ENCODE measurements at places on chromosomes 5 and 9.

DNA sequence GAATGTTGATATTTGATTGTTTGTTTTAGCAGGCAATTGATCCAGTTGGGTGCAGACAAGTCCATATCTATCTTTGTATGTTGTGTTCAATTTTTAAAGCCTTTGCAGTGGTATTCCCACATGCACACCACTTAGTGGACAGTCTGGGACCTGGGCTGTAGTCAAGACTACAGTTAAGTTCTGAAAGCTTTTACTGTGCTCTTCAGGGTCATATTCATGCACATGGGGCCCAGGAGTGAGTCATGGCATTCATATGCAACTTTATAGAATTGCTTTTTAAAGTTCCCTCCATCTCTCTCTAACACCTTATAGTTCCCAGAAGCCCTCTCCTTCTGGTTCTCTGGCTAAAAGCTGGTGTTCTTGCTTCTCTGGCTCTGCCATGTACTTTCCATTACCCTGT lies 228.2 kb upstream of the CCNH start:
- no peak for DNase-seq

- DNase-seq = no peak
These were observed 54.1 kb downstream of the TRIM32 start for GRCh38 chr9:116741086-116741740.

DNA sequence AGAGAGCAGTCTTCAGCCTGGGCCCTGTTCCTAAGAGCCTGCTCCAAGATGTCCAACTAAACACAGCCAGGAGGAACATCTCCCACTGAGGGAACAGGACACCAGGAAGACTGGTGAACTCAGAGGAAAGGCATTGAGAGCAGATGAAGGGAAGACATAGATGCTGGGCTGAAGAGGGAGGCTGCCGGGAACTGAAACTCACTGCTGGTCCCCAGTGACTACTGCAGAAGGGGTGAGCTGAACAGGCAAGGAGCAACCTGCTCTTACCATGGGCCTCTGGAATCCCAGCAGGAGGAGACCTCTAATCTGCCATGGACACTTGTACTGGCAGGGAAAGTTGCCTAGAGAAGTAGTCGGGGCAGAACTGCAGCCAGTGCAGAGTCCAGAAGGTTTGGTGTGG lies 95.7 kb downstream of the TRPM3 start:
- no peak for DNase-seq

DNA sequence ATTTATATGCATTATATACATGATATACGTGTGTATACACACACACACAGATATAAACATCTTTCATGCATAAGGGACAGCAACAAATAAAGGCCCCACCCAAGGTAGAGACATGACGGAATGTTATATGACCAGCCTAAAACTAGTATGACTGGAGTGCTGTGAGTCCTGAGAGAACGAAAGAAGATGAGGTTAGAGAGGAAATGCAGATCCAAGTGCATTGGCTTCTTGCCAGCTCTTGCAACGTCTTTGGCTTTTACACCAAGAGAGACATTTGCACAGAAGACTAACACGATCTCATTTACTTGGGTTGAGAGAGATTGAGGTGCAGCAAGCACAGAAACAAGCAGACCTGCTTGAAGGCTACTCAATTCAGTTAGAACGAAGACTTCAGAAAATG lies 23.0 kb downstream of the CDH10 start:
- no peak for DNase-seq

GRCh38 chr9:90948156-90948555 lies 146.5 kb downstream of the SYK start:
- no peak for DNase-seq

DNA sequence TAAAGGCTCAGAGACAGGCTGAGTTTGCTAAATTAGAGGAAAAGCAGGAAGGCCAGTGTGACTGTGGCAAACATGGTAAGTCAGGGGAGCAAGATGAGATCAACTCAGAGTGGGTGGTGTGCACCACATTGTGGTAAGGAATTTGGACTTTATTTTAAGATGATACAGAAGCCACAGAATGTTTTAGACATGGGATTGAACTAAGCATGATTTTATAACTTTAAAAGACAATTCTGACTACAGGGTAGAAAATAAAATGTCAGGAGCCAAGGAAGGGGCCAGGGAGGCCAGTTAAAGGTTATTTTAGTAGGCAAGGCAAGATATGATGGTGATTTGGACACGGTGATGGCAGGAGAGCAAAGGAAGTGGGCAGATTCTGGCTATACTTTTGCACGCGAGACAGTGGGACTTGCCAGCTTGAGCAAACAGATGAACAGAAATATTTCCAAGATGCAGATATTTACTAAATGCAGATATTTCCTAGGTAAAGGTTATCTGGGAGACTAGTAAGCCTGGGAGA lies 53.9 kb downstream of the TSSK1B start:
- DNase-seq = no peak

- DNase-seq = peak; percentile 4
These were observed 1944.2 kb upstream of the NUDT12 start for GRCh38 chr5:105506692-105507277.

GRCh38 chr9:126330536-126330935 lies 3.9 kb downstream of the MVB12B start:
- no peak for DNase-seq

DNA sequence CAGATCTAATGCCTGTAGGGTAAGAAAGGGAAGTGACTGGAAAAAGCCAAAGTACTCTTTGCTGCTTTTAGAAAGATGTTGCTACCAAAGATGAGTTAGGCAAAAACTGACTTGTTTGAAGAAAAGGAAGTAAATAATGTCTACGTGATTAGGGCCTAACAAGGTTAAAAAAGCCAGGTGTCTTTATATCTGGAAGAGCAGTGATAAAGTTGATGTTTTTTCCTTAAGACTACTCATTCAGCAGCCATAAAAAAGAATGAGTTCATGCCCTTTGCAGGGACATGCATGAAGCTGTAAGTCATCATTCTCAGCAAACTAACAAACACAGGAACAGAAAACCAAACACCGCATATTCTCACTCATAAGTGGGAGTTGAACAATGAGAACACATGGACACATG lies 13.5 kb upstream of the AMACR start:
- DNase-seq = no peak

- peak; percentile 55 for DNase-seq
These were observed 1252.6 kb upstream of the NUDT12 start for GRCh38 chr5:104815212-104815611.

GRCh38 chr5:178113141-178113787 lies at the start of gene N4BP3:
N4BP3 (plus strand) TSS chr5:178113532; CDS start chr5:178119584, 6,052 bp downstream.
- DNase-seq = peak; percentile 57

DNA sequence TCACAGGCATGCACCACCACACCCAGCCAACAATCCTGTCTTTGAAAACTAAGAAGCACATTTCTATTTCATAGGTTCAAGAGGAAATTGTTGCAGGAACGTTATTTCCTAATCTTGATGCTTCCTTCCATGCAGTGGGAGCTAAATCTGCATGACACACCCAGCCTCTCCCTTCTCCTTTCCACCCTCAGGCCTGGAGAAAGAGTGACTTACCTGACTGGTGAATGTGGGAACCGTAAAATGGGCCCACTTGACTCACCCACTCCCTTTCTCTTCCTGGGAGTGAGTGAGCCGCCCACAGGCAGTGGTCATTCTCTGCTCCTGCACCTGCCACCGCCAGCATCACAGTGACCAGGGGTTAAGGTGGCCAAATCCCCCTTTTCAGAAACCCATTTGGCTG lies 78.2 kb downstream of the C9orf50 start:
- DNase-seq = no peak

- DNase-seq = no peak
These were observed 49.3 kb downstream of the ZFAND5 start for GRCh38 chr9:72315510-72316311.

DNA sequence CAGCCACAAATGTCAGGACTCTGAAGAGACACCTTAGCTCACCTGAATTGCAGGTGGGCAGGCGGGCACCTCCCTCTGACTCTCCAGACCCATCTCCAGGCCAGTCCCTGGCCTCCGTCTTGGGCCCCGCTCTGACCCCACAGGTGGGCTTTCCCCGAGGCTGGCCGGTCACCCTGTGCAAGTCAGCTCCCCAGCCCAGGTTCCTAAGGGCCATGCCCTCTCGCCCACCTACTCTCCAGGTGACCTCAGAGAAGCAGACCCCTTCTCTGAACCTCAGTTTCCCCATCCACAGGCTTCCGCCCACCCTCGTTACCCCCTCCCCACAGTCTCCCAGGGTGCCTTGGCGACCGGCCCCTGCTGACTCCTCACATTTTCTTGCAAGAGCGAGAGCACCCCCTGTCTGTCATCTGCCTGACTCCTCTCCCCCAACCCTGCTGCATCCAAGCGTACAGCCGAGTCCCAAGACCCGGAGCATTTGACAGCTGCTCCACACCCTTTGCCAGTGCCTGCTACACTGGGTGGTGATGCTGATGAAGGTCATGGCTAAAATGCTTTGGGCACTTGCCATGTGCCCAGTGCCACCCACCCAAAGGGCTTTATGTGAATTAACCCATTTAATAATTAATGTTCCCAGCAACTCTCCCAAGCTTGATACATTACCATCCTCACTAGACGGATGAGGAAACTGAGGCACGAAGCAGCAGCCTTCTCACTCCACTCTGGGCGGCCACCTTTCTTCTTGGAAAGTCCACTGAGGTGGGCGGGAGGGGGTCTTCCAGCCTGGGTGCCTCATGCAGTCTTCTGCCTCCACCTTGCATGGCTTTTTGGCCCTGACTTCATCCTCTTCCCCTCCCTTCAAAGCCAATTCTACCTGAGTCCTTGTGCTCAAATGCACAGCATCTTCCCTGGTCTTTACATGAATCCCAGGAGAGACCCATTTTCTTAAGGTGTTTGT lies 51.1 kb upstream of the ORM1 start:
- no peak for DNase-seq

DNA sequence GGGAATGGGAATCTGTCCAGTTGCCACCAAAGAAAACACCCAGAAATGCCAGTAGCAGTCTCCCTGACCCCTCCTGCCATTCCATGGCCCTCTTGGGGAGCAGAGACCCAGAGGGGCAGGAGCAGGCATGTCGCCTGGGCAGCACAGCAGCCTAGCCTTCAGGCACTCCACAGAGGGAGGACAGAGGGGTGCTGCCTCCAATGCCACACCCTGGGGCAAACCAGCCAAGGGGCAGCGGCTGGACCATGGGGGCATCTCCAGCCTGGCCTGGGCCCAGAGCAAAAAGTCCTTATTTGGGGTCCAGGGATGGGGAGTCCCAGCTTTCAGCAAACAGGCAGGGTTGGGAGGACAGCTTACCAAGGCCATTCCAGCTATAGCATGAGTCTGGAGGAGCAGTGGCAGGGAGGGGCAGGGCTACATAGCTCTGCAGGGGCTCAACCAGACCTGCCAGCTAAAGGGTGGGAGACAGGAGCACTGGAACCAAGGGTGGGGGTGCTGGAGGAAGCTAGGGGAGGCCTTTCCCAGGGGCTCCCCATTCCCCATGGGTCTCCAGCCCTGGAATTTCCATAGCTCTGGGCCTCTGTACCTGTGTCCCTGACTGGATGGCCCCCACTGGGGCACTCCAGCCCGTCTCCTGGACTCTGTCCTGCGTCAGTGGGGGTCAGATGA lies 6.7 kb downstream of the BRD3 start:
- no peak for DNase-seq

DNA sequence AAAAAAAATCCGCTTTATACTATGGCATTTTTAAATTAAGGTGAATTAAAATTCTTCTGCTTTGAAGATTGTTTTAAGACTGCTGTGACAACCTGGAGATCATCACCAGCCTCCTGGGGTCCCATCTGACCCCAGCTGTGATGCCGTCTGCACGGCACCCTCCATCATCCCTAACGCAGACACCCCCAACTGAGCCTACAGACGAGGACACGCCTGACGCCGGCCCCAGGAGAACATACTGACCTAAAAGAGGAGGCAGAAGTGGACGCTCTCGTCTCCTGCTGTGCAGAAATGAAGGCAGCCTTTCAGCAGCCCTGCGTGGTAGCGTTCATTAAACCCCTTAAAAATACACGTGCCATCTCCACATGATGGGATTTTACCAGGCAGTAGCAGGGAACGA lies 125.6 kb upstream of the PPP1R26 start:
- no peak for DNase-seq

- DNase-seq = no peak
These were observed 69.0 kb downstream of the GAPVD1 start for GRCh38 chr9:125330587-125330986.

GRCh38 chr5:87020099-87020934 lies 247.4 kb upstream of the RASA1 start:
- DNase-seq = no peak

- DNase-seq = no peak
These were observed 31.3 kb downstream of the CPEB4 start for GRCh38 chr5:173919443-173919842.

DNA sequence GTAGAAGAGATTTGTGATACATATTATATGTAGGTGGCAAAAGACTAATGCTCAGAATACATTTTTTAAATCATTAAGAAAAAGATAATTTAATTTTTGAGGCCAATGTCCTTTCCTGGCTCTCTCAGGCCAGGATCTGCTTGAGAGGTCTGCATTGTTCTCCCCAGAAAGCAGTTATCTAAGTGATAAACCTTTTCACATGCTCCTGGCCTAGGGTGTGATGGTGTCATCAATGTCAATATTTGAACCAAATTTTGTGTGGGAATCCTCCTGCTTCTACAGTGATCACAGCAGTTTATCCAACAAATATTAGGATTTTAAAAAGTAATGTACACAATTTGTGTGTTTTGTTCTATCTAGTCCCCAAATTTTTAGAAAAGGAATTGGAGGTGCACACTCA lies 166.6 kb downstream of the DIRAS2 start:
- peak; percentile 58 for DNase-seq

DNA sequence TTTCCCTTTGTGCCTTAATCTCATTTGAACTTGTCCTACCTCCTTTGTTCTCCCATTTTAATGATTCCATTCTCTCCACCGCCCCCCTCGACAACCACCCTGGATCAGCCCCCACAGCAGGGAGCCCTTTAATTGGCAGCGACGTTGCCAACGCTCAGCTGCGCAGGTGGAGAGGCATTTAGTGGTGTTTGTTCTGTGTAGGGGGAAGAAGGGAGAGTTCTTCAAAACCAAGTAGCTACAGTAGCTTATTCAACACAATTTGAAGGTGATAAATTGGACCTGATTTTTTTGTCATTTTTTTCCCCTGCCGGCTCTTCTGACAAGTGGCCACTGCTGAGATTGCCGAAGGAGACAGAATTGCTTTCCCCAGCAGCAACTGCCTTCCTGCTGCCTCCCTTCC lies 499.1 kb downstream of the CDK5RAP2 start:
- peak; percentile 66 for DNase-seq

DNA sequence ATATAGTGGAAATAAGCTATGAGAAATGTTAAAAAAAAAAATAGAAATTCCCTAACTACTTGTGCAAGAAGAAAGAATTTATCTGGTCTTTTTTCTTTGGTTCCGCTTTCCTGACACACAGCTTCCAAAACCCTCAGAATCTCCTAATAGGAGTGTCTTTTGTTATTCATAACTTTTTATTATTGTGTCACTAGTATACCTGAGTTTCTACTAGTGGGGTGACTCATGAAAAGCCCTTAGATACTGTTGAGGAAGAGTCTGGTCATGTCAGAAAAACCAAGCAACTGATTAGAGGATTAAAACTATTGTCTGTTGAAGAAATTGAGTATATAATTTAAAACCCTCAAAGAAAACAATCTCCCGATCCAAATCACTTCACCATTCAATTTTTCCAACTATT lies 152.8 kb upstream of the IFNE start:
- no peak for DNase-seq

GRCh38 chr5:1019001-1019905 lies 10.7 kb downstream of the NKD2 start:
- no peak for DNase-seq

- DNase-seq = no peak
These were observed 65.1 kb downstream of the ANKRD55 start for GRCh38 chr5:56168066-56168478.
